ENCODE measurements at places on chromosomes 5 and 9.
A peak's percentile ranks its signal among the peaks of the same experiment; 100 is the strongest.

- no peak for DNase-seq
Observed at GRCh38 chr9:98517761-98518160, 191.0 kb downstream of the GABBR2 start.

DNA sequence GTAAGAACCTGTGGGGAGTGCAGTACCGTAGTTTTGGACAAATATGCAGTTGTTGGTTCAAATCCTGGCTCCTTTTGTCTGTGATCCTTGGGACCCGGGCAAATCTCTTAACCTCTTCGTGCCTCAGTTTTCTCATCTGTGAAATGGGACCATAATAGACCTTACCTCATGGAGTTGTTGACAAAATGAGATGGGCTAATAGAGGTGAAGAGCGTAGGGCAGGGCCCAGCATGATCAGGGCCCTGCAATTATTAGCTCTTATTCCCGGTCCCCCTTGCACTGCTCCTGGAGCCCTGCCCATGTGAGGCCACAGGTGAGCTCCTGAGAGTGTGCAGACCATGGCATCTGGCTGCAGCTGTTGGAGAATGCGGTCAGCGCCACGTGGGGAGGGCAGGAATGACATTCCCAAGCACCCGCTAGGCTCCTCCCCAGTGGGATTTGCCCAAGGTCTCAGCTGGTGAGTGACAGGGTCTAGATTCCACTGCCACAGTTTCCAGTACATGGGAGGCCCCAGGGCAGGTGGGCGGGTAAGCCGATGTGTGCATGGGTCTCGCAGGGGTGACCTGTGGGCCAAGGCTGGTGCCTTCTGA lies 41.0 kb downstream of the NEK6 start:
- DNase-seq: no peak

DNA sequence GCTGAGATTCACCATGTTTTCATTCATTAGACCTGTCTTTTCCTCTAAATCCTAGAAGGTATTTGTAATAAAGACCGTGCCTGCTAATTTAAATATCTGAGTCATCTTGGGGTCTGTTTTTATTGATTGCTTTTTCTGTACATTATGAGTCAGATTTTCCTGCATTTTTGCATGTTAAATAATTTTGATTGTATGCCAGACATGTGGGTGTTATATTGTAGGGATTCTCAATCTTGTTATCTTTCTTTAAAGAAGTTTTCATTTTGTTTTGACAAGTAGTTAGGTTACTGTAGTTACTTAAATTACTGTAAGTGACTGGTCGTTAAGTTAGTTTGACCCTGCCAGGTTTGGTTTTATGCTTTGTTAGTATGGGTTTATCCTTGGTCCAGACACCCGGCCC lies 35.1 kb downstream of the EXOSC2 start:
- no peak for DNase-seq

GRCh38 chr9:27112235-27112634 lies 3.2 kb downstream of the TEK start:
- no peak for DNase-seq

GRCh38 chr9:122218935-122219855 lies 9.6 kb downstream of the LHX6 start:
- DNase-seq: no peak

DNA sequence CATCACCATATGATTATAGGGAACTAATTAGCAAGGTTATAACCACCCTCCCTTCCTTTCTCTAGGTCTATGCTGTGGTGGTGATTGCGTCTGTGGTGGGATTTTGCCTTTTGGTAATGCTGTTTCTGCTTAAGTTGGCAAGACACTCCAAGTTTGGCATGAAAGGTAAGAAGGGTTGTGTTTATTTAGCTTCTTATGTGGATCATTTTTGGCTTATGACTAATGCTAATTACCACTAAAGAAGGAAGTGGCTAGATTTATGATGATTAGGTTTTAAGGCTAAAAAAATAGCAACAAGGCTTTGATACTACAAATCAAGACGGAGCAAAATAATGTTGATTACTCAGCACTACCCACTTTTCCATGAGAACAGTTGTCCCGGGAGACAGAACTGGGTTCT lies 82.4 kb downstream of the NTRK2 start:
- DNase-seq: no peak

- no peak for DNase-seq
Observed at GRCh38 chr9:12699529-12699928, 6.3 kb downstream of the TYRP1 start.

DNA sequence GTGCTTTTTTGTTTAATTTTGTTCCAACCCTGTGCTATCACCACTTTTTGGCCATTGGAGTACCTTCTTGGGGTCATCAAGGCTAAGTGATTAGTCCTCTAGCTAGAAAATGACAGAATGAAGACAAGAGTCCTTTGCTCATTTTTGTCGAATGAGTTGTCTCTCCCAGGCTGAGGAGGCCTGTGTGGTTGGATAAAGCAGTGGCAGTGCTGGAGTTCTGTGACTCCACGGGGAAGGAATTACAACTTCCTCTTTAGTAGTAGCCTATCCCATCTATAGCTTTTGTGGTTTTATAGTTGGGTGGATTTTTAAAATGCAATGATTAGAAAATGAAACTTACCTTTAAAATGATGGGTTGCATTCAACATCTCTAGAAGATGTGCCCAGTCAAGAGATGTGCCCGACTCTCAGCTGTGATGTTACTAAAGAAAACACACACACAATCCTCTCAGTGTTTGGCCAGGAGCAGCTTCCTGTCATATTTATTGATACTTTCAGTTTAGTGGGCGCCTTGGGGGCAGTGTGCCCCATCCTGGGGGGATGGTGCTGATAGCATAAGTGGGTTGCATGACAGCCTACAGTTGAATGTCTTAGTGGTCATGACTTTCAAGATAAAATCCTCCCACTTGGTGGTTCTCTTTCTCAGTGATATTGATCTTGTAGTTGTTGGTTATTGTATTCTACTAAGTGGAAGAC lies 11.9 kb downstream of the OTULINL start:
- DNase-seq: no peak

GRCh38 chr9:81693671-81694378 lies 4.5 kb upstream of the TLE1 start:
- no peak for DNase-seq

- no peak for DNase-seq
Observed at GRCh38 chr9:112411626-112412027, 31.7 kb downstream of the HSDL2 start.

DNA sequence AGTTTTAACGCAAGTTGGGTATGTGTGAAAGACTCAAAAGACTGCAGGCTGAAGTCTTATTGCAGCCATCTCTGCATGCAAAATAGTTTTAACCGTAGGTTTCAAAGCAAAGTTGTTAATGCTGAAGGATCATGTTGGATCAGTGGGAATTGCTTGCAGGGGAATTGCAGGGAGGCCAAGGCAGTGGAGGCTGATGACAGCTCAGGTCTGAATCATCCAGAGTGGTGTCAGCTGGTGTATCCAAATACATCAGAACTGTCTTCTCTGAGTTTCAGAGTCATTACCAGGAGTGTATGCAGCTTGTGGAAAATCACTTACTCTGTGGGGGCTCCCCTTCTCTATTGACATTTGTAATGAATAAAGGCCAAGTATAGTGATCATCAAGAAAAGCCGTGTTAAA lies 435.7 kb downstream of the SH3GL2 start:
- no peak for DNase-seq

GRCh38 chr5:151094852-151095245 lies 14.0 kb upstream of the TNIP1 start:
- DNase-seq: no peak

DNA sequence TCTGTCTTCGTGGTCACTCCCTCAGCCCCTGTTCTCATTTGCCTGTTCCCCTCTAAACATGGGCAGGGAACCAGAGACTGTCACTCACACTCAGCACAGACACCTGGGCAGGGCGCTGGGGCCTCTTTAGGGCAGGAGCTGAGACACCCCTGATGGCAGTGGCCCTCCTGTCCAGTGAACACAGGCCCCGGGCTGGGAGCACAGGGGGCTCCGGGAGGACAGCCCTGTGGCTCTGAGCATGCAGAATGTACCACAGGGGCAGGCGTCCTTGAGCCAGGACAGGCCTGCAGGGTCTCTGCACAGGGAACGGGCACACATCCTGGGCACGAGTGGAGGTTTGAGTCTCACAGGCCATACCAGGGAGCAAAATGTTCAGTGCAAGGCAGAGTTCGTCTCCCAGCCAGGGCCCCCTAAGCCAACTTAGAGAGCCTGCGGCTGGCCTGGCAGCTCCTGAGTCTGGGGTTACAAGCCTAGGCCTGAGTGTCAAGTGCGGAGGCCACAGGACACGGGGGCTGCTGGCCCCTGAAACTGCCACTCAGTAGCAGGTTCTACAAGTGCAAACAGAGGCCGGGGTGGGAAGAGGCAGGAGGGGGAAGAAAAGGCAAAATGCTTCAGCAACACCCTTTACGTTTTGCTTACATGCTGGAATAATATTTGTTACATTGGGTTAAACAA lies 55.9 kb upstream of the NKD2 start:
- DNase-seq: no peak

DNA sequence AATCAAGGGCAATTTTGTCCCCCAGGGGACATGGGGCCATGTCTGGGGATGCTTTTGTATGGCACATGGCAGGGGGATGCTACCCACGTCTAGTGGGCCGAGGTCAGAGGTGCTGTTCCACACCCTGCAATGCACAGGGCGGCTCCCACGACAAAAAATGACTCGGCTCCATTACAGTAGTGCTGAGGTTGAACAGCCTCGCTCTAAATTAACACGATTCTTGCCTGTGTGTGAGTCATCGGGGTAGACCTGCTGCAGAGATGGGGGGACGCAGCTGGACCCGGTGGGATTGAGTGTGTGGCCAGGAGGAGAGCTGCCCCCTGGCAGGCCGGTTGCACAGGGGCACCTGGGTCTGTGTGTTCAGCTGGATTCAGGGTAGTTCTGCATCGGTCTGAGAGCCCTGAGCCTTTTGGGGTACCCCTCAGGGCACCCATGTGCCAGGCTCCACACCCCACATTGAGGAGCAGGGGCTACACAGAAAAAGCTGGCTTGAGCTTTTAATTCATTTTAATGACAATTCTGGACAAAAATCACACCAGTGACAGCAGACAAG lies 20.0 kb upstream of the COL5A1 start:
- no peak for DNase-seq

GRCh38 chr5:97998941-97999340 lies 774.5 kb upstream of the RGMB start:
- no peak for DNase-seq

DNA sequence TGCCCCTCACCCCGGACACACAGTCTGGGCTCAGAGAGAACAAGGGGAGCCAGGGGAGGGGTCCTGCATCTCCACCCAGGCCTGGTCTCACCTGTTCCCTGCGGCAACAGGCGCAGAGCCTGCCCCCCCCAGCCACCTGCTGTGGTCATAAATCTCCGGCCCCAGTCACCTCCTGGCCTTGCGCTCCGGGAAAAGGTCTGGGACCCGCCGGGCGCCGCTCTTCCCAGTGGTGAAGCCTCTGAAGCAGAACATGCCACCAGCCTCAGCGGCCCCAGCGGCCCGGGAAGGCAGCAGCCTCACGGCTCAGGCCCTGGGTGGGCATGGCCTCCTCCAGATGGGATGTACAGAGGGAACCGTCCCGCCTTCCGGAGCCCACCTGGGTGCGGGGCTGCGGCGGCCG lies 20.6 kb downstream of the NOTCH1 start:
- DNase-seq: no peak

- DNase-seq: peak; percentile 76
Observed at GRCh38 chr5:96752341-96753016, 55.3 kb downstream of the ERAP1 start.

- no peak for DNase-seq
Observed at GRCh38 chr9:34556949-34557348, 32.6 kb downstream of the CNTFR start.

DNA sequence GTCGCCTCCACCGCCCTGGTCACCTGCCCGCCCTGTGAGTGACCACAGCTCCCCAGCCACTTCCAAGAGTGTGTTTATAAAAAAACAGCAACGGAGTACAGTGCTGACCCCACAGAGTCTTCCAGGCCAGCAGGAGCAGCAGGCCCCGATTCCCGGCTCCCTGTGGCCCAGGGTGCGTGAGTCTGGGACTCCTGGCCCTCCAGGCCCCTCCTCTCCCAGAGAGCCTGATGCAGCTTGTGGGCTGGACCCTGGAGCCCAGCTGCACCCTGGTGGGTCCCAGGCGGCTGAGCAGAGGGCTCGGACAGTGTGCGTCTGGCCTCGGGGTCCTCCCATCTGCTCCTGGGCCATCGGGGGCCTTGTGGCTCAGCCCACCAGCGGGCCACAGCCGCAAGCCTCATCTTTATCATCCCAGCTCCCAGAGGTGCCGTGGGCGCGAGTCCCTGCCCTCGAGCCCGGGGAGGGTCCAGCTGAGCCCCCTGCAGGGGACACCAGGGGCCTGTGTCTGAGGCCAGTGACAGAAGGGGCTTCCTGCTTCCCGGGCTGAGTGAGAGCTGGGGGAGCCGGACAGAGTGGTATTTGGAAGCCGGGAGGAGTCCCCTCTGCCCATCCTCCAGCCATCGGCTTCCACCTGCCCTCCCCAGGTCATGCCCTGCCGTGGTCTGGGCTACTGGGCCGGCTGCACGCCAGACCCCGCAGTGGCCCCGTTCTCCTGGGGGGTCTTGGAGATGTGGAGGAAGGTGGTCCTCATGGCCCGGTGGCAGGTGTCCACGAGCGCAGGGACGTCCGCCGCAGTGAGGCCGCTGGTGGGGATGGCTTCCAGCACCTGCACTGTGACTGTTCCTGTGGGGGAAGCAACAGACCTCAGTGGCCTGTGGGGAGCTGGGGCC lies 10.6 kb downstream of the EGFL7 start:
- DNase-seq: no peak

DNA sequence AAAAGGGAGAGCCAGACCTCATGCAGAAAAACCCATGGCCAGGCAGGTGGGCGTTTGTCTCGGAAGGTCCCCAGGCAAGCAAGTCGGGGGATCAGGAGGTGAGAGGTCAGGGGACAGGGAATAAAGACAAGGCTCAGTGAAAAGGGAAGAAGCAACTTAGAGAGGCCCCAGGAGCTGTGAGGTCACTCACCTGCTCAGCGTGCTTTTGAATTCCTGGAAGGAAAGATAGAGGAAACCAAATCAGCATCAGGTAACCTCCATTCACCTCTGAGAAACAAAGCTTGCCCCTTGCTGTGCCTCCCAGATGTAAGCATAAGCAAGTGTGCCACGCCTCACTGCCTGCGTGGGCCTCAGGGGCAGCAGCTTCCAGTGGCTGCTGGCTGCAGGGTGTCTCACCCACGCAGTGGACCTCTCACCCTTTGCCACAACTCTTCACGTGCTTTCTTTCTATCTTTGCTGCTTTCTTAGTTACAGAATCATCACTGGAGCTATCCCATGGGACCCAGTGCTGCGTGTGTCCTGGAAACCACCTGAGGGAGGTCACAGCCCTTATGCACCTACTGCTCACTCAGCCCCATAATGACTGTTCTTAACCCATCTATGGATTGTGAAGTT lies 6.0 kb downstream of the TRIM7 start:
- no peak for DNase-seq

- DNase-seq: no peak
Observed at GRCh38 chr9:21656776-21657674, 145.4 kb upstream of the MTAP start.

DNA sequence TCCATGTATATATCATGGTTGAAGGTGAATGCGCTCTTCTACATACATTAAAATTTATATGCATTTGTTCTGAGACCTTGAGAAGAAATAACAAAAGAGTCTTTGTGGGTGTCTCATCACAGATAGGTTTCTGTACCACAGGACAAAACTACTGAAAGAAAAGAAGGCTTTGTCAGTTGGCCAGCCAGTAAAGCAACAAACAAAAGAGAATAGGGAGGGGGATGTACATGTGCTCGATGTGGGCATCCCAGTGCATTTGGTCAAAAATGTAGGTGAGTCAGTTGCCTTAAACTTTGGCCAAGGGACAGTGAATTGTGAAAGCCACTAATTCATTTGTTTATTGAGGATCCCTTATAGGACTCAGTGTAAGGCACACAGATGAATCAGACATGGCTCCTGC lies 13.3 kb downstream of the RBM18 start:
- DNase-seq: no peak

Measured in RPMI8226 (cell line).